DMS 273 treated with DMSO at 0.1 percent for 48 hours (cell line): ENCODE measurements at places on chromosomes 5 and 9.

GRCh38 chr5:23613566-23613965, 106.2 kb downstream of the PRDM9 start:
- no peak for DNase-seq

- no peak for DNase-seq
These were observed 116.7 kb downstream of the MED10 start for GRCh38 chr5:6261668-6262067.

DNA sequence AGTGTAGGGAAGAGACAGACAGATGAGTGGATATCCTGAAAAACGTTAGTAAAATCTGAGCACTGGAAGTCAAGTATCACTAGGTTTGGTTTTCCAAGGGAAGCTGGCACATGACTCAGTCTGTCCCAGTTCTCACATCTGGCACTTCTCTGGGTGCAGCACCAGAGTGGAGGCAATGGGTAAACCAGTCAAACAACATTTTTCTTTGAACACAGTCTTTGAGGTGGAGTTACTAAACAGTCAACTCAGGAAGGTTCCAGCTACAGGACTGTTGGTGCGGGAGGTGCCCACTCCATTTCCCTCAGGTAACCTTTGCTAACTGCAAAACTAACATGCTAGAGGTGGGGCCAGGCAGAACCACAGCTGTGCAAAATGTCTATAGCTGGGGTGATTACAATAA, 301.4 kb upstream of the RFX3 start:
- DNase-seq = no peak

- no peak for DNase-seq
These were observed 63.0 kb downstream of the TRIO start for GRCh38 chr5:14206028-14206725.

GRCh38 chr9:126965541-126966428, 51.2 kb downstream of the RALGPS1 start:
- DNase-seq = peak; percentile 10

DNA sequence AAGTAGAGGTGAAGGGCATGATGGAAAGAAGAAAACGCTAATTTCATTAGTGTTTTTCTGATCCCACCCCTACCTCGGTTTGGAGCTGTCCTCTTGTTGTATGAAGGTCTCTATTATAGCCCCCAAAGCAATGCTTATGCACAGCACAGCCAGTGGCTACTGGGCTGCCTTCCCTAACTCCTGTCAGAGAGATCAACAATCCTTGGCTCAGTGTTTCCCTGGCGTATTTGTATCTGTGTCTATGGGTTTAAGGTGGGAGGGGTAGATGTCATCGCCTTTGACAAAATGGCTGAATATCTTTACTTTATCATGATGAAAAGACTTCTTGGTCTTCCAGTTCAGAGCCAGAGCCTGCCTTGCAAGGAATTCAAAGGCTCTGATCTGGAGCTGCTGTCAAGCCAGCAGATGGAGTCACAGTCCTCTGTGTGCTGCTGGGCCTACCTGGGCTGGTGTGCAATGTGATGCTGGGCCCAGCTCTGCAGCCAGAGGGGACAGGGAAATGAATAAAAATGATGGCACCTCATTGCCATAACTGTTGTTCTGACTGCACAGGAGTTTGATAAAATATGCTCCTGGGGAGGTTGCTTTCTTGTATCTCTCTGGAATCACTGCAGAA, 20.1 kb upstream of the HSPA9 start:
- DNase-seq = no peak

GRCh38 chr9:93453047-93453914, at the start of gene FAM120AOS:
Gene FAM120AOS (minus strand): TSS chr9:93453581. CDS start chr9:93452709, 872 bp downstream.
- peak; percentile 89 for DNase-seq

DNA sequence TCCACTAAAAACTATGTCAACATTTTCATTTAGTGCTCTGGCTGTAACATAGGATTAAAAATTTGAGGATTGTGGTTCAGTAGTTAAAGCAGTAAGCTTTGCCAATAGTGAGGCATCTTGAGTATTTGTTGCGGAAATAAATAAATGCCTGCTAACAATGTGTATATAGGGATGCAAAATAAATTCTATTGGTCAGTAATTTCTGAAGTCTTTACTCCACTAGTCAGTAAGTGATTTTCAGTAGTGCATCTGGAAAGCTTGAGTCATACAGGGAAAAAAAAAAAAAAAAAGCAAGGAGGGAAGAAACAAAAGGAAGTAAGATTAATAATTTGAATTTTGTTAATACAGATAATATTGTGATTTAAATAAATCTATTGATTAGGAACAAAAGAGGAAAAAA, 21.0 kb downstream of the NIPBL start:
- no peak for DNase-seq

DNA sequence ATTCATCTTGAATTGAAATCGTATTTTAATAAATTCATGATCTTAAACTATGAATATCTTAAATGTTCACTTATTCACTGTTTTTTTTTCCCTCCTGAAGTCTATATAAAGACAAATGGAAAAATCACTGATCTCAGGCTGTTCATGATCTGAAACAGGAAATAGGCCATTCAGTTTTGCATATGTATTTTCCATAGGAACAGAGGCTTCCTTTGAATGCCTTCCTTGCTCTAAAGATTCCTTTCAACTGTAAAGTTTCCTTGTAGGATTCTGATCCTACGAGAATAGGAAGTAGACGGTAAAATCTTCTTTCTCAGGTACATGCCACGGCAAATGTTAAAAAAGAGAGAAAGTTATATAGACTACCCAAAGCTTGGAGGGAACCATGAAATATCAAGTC, 194.4 kb upstream of the PPP1R2B start:
- DNase-seq = no peak

- DNase-seq = no peak
These were observed 68.9 kb upstream of the SH3PXD2B start for GRCh38 chr5:172523146-172523745.

GRCh38 chr5:18098691-18099090, 464.4 kb downstream of the TAF11L14 start:
- DNase-seq = no peak

DNA sequence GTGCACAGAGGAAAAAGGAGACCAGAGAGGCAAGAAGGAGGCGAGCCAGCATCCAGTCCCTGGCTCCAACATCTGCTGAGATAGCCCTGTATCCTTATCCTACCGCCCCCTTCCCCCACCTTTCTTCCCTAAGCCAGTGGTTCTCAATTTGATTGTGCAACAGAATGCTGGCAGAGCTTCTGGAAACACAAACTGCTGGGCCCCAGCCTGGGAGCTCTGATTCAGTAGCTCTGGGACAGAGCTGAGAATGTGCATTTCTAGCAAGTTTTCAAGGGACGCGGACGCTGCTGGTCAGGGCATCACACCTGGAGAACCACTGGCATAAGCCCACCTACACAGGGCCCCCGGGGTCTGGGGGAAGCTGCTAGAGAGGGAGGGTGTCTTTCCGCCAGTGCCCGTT, 21.1 kb downstream of the AK8 start:
- no peak for DNase-seq

- DNase-seq = no peak
These were observed 16.3 kb downstream of the IL5 start for GRCh38 chr5:132526974-132527564.

GRCh38 chr5:88883059-88883835, at the start of gene MEF2C:
Gene MEF2C (minus strand): TSS chr5:88883184. CDS start chr5:88823788, 59,396 bp downstream.
- peak; percentile 76 for DNase-seq

- no peak for DNase-seq
These were observed 24.5 kb upstream of the PDZD2 start for GRCh38 chr5:31614151-31615020.

DNA sequence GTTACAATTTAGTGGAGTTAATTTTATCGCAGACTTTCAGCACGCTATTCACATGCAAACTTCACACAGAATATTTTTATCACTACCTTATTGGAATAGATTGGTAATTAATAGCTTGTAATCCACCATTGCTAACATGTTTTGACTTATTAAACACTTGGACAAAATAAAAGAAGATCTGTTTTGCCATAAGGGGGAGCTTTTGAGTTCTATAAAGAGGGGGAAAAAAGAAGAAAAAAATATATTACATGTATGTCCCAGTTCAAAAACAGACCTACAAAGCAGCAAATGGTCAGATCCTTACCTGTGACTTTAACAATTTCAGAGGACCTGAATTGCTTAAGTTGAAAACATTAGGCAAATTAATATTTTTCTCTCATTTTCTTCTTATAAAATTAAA, 1.2 kb upstream of the PAPPA start:
- DNase-seq = no peak

- DNase-seq = no peak
These were observed 47.2 kb downstream of the OR2K2 start for GRCh38 chr9:111282845-111283244.

DNA sequence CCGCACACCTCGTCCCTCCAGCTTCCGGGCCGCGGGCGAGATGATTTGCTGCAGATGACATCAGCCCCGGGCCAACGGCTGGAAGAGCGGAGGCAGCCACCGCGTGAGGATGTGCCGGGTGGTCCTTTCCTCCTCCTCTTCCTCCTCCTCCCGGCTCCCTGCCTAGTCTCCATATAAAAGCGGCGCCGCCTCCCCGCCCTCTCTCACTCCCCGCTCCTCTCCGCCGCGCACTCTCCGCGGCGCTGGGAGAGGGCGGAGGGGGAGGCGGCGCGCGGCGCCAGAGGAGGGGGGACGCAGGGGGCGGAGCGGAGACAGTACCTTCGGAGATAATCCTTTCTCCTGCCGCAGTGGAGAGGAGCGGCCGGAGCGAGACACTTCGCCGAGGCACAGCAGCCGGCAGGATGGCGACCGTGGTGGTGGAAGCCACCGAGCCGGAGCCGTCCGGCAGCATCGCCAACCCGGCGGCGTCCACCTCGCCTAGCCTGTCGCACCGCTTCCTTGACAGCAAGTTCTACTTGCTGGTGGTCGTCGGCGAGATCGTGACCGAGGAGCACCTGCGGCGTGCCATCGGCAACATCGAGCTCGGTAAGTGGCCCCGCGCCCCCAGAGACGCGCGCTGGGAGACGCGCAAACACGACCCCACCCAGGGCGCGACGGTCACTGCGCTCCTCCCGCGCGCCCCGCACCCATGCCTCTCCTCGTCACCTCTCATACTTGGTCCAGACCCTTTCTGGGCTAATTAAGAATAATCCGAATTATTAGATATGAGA, at the start of gene MAP1B:
Gene MAP1B, plus strand, starts transcription at position 345 of the 770 bp plus-strand sequence. Its CDS starts 57 bp downstream, at position 402.
- DNase-seq = peak; percentile 43

DNA sequence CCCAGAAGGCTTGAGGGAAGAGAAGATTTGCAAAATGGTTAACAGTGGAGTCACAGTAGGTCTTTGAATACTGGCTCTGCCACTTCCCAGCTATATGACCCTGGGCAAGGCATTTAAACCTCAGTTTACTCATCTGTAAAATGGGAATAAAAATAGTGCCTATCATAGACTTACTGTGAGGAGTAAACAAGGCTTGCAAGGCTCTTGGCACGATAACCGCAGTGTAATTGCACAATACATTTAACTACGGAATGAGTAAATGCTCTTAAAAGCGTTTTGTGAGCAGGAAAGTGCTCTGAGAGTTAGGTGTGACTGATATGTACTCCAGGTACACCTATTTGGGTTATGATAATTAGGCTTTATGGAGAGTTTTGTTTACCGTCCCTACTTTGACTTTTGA, 8.4 kb downstream of the SLC36A3 start:
- DNase-seq = no peak

DNA sequence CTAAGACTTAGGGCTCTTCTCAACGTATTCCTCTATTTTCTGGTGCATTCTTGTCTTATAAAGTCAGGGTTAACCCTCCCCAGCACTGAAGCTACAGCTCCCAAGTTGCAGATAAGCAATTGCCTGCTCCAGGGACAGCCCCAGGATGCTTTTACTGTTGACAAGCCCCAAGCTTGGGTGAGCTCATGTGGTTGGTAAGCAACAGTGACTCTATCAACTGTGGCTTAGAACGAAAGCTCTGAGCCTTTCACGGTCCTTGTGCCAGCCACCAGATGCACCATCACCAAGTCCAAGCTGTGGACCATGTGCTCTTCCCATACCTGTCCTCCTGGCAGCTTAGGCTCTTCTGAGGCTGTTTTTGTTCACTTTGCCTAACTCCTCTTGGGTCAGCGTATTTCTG, 13.5 kb downstream of the ADRB2 start:
- DNase-seq = no peak

GRCh38 chr9:104747245-104747564, 278 bp upstream of the NIPSNAP3A start:
- DNase-seq = peak; percentile 61

GRCh38 chr9:23567516-23568165, 258.4 kb downstream of the ELAVL2 start:
- no peak for DNase-seq

- DNase-seq = no peak
These were observed 159.6 kb downstream of the ACTL7B start for GRCh38 chr9:108696156-108696555.

DNA sequence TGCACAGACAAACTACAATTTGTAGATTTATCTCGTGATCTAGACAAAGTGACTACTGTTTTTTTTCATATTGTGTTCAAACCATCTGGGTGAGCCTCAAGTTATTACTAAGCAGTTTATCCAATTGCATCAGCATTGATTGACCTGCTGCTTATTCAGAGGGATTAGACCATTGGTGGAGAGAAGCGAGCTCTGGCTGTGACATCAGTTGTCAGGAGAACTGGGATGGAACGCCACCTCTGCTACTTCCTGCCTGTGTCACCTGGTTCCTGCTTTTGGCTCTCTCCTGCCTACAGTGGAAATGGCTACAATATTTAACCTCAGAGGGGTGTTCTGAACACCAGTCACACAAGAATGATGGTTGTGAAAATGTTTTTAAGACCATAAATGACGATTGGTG, 12.1 kb downstream of the NR4A3 start:
- no peak for DNase-seq

DNA sequence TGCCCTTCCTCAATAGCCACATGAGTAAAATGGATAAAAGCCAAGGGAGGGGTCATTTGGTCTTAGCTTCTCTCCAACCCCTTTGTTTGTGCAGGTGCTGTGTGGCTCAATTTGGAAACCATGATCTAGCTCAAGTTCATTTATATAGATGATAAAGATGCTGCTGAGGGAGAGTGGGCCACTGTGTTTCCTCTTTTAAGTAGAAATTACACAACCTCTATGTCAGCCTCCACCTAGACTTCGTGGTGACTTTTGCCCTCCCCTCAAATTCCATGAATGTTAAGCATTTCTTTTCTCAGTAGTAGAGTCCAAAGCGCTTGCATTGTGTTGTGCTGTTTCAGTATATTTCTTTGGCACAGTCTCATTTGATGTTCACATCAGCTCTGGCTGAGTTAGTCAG, 241.4 kb downstream of the ARHGAP26 start:
- DNase-seq = no peak

- DNase-seq = no peak
These were observed 133.3 kb upstream of the DMRT1 start for GRCh38 chr9:708182-708550.
